ENCODE measurements at places on chromosomes 13 and 19. TPM values are rescaled to one million over a fixed set of nuclear protein-coding genes. Genes with fewer than 3 reads are reported as not detected.

The KISS1R gene
- polyA plus RNA-seq: 0.33 TPM

DNA sequence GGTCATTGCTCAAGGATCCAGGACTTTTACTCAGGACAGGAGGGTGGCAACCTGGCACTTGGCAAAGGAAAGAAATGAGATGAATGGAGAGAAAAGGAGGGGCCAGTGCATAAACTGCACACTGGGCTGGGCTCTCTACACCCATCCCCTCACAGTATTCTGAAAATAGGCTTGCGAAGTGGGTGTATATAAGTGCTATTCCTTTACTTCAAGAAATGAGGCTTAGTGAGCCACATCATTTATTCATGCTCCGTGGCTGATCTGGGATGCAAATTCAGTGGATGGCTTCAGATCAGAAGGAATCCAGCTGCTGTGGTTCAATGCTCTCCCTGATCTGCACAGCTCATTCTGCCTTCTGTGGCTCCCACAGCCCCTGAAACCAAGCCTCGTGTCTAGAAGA lies 297.7 kb downstream of the UQCRFS1 start:
- no peak for DNase-seq

- DNase-seq: no peak
Observed at GRCh38 chr13:29802621-29803020, 47.8 kb downstream of the UBL3 start.

DNA sequence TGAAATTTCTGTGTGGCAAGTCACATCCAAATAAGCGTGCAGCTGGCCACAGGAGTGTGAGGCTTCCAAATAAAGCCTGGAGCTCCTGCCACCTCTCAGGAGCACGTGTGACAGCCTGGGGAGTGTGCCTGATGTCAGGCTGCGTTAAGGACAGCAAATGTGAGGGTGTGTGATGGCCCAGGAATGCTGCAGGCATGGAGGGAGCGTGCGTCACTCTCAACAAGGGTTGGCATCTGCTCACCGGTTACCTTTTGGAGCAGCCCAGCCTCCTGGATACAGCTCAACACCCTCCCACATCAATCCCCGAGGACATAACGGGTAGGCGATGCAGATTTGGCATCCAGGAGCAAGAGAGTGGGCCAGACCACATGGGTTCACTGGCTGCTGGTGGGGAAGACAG lies 19.0 kb downstream of the NUMBL start:
- no peak for DNase-seq

DNA sequence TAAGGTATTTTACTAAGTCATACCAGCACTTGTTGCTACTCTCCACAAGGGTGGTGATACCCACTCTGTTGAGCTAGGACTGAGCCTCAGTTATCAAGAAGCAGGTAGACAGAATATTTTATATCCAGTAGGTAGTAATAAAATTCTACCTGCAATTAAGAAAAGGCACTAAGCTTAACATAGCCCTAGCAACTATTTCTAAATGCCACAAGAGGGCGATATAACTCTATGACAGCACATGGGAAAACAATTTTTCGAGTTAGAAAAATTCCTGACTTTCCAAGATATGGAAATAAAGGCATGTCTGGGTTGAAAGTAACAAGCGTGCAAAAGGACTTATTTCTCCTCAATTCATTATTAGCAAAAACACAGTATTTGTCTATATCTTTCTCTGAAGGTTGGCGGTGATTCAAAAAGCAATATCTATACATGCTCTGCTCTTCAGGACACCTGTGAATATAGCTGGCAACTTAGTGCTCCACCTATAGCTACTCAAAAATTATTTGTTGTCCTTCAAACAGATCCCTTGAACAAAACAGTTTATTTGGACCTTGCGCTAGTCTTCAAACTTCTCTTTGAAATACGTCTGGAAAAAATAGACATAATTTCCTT lies 14.7 kb downstream of the CCDC169 start:
- DNase-seq: peak; percentile 14

The ZNF8 gene
- polyA plus RNA-seq: 8.4 TPM

GRCh38 chr19:11995174-11995573 lies 30.3 kb downstream of the ZNF763 start:
- DNase-seq: no peak

- DNase-seq: no peak
Observed at GRCh38 chr19:54302257-54302656, 10.7 kb downstream of the LILRA5 start.

The NPHS1 gene
- 111 TPM for polyA plus RNA-seq

The MYPOP gene
- 4.2 TPM for polyA plus RNA-seq

DNA sequence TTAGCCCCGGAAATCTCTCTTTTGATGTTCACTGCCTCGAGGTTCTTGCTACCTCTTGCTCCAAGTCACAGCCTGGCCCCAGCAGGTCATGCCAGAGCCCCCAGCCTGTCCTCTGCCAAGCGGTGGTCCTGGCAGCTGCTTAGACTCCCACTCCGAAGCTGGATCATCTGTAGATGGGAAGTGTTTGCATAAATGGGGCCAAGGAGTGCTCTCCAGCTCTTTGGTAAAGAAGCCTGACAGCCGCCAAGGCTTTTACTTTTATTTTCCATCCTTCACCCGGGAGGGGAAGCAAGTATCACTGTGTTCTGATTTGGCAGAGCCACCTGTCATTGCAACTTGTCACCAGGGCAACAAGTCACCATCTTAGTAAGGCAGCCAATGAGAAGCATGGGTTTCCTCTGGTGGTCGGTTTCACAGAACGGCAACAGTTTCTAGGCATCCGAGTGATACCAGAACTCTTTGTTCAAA lies 10.6 kb upstream of the RETN start:
- no peak for DNase-seq

DNA sequence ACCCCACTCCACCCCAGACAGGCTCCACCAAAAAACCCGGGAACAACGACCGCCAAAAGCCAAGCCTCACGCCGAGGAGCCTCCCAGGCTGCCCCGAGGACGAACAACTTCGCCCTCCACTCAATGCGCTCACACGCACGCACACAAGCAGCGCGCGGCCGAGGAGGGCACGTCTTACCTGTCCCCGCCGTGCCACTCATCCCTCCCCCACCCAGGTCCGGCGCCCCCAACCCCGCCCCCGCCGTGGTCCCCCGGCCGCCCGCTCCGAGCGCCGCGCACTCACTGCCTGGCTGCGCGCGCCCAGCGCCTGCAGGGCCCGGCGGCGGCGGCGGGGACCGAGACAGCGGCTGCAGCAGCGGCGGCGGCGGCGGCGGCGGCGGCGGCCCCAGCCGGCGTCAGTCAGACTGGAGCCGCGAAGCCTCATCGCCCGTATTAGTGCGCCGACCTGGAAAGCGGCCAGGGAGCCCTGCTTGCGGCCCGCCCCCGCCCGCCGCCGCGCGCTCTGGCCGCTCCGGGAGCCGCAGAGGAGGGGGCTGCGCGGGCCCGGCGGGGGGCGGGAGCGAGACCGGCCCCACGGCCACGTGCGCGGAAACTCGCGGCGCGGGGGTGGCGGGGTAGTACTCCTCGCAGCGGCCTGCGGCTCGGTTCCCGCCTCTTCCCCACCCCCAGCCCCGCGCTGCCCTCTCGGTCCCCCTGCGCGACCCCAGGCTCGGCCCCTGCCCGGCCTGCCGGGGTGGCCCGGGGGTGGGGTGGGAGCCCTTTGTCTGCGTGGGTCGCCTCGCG lies at the start of gene SMAD9:
SMAD9 (minus strand) TSS at position 406 of the 783 bp plus-strand sequence. CDS start 40,549 bp downstream, outside the sequence.
- peak; percentile 47 for DNase-seq

- DNase-seq: no peak
Observed at GRCh38 chr19:33814181-33815165, 17.8 kb downstream of the KCTD15 start.

The ACER1 gene
- not detected for polyA plus RNA-seq

The PGLYRP2 gene
- polyA plus RNA-seq: 0.10 TPM

GRCh38 chr19:45200568-45200967 lies 22.0 kb downstream of the BLOC1S3 start:
- DNase-seq: no peak

GRCh38 chr13:40060296-40061007 lies 405.0 kb downstream of the COG6 start:
- DNase-seq: no peak

The KLF12 gene
- 33.8 TPM for polyA plus RNA-seq

The GRK1 gene
- 0.07 TPM for polyA plus RNA-seq

- DNase-seq: no peak
Observed at GRCh38 chr19:33582914-33583313, 38.8 kb upstream of the CHST8 start.

The C19orf38 gene
- 4.7 TPM for polyA plus RNA-seq

The ZNF431 gene
- 21.4 TPM for polyA plus RNA-seq

GRCh38 chr13:98526182-98526512 lies 50.8 kb downstream of the STK24 start:
- DNase-seq: no peak

DNA sequence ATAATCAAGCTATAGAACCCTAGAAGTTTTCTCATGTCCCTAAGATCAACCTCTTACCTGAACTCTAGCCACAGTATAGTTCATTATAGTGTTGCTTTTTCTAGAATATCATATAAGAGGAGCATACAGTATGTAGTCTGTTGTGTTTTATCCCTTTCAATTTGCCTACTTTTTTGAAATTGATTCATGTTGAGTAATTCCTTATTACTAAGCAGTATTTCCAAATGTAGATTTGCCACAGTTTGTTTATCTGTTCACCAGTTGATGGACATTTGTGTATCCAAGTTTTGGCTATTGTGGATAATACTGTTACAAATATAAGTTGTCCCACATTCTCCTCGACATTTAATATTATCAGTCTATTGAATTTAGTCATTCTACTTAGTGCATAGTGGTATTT lies 138.0 kb downstream of the LMO7 start:
- DNase-seq: no peak

- DNase-seq: no peak
Observed at GRCh38 chr19:18610556-18611326, 1.9 kb upstream of the TMEM59L start.

- no peak for DNase-seq
Observed at GRCh38 chr19:1132552-1133383, 29.0 kb downstream of the GPX4 start.

GRCh38 chr19:34662919-34663318 lies 14.0 kb downstream of the SCGB2B2 start:
- no peak for DNase-seq

DNA sequence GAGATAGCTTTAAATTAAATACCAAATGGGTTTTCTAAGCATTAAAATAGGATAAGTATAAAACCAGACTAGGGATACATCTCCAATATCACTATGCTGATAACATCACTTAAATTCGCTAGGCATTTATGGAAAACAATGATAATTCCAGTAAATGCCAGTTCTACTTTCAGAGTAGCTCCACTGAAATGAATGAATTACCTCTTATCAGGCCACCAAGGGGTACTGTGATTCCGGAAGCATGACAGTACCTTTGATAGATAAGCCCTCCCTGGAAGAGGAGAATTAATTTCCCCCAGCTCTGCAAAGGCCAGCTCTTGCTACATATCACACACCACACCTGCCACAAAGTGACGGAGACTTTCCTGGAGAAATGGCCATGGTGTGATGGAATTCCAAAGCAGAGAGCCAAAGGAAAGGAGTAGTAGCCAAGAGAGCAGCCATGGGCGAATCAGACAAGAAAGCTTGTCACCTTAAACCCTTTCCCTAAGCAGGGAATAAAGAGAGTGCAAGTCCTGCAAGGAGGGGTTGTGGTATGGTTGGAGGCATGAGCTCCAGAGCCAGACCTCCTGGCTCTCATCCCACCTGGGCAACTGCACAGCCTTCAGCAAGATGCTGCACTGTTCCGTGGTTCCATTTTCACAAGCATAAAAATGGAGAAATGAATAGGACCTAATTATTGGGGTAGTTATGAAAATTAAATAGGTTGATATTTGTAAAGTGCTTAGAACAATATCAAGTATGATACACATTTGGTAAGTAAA lies 423.1 kb downstream of the FGF14 start:
- DNase-seq: no peak

DNA sequence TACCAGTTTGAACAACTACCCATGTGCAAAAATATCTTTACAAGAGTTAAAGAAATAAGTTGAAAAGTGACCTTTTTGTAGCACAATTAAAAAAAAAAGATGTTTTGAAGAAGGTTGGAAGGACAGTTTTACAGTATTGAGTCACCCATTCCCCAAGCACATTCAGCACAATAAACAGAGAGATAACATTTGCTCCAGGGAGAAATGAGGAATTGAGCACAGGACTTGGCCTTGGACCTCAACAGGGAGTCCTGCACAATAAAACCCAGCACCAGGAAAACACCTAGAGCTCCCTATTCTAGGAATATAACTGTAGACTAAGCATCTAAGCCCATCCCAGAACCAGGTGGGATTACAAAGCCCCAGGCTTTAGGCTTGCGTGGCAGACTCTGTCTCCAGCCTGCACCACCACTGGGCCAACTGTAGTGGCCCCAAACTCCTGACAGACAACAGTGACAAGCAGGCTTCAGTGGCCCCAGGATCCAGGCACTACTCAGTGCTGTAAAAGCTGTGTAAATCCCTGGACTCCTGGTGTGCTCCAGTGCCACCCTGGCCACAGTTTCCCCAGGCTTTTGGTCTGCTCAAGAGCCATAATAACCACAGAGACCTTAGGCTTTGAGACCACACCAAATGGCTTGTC lies 857.2 kb downstream of the SLITRK1 start:
- no peak for DNase-seq

GRCh38 chr13:81409284-81409683 lies 1068.4 kb upstream of the SPRY2 start:
- DNase-seq: no peak

GRCh38 chr19:56341948-56342347 lies 27.3 kb upstream of the ZSCAN5A start:
- no peak for DNase-seq

DNA sequence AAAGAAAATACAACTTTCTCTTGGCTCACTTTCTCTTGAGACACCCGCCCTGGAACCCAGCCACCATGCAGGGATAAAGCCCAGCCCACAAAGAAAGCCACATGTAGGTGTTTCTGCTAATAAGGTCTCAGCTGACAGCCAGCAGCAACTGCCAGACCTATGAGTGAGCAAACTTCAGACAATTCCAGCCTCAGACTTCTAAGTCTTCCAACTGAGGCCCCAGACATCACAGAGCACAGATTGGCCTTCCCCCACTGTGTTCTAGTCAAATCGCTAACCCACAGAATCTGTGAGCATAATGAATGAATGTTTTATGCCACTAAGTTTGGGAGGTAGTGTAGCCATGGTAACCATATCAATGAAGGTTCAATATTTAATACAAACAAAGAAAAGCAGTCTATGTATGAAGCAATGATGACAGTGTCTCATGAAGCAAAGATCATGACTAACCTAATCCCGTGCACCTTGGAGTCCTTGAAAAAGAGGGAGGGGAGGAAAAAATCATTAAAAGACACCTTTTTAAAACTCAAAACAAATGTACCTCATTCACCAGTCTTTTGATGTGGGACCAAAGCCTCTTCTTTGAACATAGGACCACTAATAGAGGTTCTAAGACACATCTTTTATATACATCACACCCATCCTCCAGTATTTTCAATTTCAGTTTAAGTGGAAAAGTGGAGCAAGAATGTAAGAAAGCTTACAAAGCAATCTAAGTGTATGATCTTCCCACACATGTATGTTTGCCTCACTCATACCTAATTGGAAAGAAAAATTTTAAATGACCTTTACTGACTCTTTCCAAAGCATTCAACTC lies 6.2 kb downstream of the MRPS31 start:
- DNase-seq: no peak

Measured in left renal pelvis (tissue), 4 donors.